ENCODE measurements at places on chromosomes 5 and 9. TPM values are rescaled to one million over a fixed set of nuclear protein-coding genes. Genes with fewer than 3 reads are reported as not detected.

MAP3K1 gene
- 13.7 TPM for polyA plus RNA-seq

PDE6A gene
- not detected for polyA plus RNA-seq

CTXN3 gene
- polyA plus RNA-seq: not detected

CTNNAL1 gene
- 9.5 TPM for polyA plus RNA-seq

PDE4D gene
- 50.6 TPM for polyA plus RNA-seq

CYLC2 gene
- not detected for polyA plus RNA-seq

Data from Purkinje cell (primary cell).